ENCODE measurements at places on chromosomes 16 and 17.

- H3K4me1 ChIP-seq = peaks cover 16% of the 10 kb centered on the region
- H3K27me3 ChIP-seq = no peaks in the 10 kb centered on the region
- H3K4me3 ChIP-seq = no peak overlapping the region
- no peak overlapping the region for H3K27ac ChIP-seq
- H3K36me3 ChIP-seq = no peaks in the 10 kb centered on the region
- no peak for DNase-seq
Observed at GRCh38 chr17:31532081-31532480, 140.6 kb downstream of the RAB11FIP4 start.

DNA sequence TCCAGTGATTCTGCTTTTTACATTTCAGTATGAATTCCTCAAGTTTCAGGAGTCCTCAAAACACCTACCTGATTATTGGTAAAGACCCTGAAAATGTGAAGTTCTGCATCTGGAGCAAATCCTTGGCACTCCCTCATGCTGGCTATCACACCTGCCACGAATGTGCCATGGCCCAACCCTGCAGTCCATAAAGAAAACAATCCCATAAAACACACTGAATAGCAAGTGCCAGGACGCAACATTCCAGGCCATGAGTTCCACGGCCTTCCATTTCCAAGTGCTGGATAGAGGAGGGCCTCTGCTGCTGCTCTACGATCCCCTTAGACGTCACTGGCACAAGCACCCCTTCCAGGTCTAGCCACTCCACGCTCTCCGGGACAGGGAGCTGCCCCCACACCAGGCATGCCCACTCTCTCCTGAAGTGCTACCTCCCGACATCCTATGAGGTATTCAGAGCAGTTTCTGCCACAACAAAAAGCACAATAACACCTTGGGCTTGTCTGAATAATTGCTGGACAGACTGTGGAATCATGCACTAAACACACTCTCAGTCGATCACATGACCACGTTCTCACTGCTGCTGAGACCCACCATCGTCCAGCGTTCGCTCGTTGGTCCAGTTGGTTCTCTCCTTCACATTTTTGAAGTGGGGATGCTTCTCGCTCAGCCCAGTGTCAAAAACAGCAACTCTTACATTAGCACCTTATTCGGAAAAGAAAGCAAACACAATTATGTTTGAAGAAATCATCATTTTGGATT lies 23.4 kb downstream of the MBTPS1 start:
- H3K4me3 ChIP-seq = no peak overlapping the region
- H3K36me3 ChIP-seq = peaks cover 40% of the 10 kb centered on the region
- no peak overlapping the region for H3K27ac ChIP-seq
- H3K27me3 ChIP-seq = no peaks in the 10 kb centered on the region

DNA sequence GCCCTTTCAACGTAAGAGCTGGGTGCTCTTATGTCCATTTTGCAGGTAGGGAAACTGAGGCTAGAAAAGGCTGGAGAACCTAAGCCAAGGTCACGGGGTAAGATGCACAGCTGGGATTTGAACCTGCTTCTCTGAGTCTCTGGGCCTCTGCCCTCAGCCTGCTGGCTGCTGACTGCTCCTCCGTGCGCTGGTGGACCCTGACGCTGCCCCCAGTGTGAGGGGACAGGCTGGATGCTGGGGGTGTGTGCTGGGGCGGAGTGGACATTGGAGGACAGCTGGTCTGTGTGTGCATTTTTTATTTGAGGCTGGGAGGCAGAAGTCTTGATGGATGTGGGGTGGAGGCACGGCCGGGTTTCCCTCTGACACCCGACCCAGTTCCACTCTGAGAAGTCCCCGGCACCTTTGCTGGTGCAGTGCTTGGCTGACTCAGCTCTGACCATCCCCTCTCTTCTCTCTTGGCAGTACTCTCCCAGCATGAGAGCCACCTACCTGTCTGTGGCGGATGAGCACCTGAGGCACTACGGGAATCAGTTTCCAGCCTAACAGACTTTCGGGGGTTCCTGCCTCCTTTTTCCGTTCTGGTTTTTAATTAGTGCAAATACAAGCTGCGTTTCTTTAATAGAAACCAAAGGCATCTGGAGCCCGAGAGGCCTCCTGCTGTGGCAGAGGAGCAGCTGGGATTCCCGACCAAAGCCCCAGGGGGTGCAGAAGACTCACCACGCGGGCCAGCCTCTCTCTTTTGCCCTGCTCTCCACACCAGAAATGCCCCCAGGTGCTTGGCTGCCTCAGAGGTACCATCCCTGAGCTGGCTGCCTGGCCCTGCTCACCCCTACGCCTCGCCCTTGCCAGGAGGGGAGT lies 14.1 kb upstream of the DNAI2 start:
- H3K4me1 ChIP-seq = no peaks in the 10 kb centered on the region
- H3K27ac ChIP-seq = no peak overlapping the region
- H3K36me3 ChIP-seq = no peaks in the 10 kb centered on the region
- no peak for DNase-seq

GRCh38 chr17:58283674-58284612 lies 3.2 kb upstream of the MPO start:
- H3K4me1 ChIP-seq = no peaks in the 10 kb centered on the region
- H3K27ac ChIP-seq = no peak overlapping the region
- no peak for DNase-seq
- H3K36me3 ChIP-seq = no peaks in the 10 kb centered on the region
- no peak overlapping the region for H3K4me3 ChIP-seq

DNA sequence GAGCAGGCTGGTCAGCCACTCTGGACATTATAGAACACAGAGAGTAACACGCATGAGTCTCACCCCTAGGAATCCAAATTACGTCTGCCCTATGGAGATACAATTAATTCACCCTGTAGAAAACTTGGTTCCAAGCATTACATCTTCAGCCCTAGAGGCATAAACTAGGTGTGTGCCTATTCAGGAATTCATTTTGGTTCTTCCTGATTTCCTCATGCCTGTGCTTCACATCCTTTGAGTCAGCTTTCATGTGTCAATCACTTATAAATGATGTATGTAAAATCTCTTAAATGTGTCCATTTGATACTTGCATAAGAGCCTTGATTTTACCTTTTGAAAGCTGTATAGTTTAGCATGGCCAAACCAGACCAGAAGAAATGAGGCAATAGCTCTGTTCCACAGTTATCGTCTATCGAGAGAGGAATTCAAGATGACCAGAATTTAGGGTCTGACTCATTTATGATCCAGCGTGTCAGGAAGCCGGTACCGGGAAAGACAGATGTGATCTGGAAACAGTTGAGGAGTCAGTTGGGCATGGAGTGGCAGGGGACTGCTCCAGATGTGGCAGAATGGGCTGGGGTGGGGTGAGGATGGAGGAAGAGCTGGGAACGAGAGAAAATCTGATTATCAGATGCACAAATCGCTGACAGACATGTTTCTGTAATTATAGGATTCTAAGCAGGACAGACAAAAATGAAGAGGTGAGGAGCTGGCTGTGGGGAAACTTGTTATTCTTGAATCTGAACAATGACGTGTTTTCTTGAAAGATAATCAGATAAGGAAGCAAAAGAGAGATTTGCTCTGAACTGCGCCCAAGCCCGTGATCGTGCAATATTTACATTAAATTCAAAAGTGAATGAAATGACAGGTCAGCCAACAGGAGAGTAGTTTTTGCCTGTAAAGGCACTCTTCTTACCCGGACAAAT lies 76.7 kb downstream of the C16orf95 start:
- peaks cover 9% of the 10 kb centered on the region for H3K27me3 ChIP-seq
- H3K27ac ChIP-seq = peak overlapping the region; percentile 90
- H3K4me3 ChIP-seq = peak overlapping the region; percentile 15
- no peaks in the 10 kb centered on the region for H3K36me3 ChIP-seq
- peaks cover 33% of the 10 kb centered on the region for H3K4me1 ChIP-seq

All from mesothelial cell of epicardium (in vitro differentiated cells).